ENCODE measurements at places on chromosomes 7 and 10. TPM values are rescaled to one million over a fixed set of nuclear protein-coding genes. Genes with fewer than 3 reads are reported as not detected.

RELN gene
- 0.57 TPM for total RNA-seq

C7orf25 gene
- total RNA-seq, result 6.6 TPM

SPDYE2 gene
- not detected for total RNA-seq

CALML3 gene
- total RNA-seq, result not detected

CEP55 gene
- 76.0 TPM for total RNA-seq

TRIM50 gene
- 0.47 TPM for total RNA-seq

SCRN1 gene
- total RNA-seq, result 2.1 TPM

LAMB4 gene
- 0.59 TPM for total RNA-seq

HGF gene
- not detected for total RNA-seq

GDF2 gene
- not detected for total RNA-seq

PLEKHS1 gene
- not detected for total RNA-seq
